ENCODE measurements at places on chromosomes 6 and 20.

- DNase-seq, result no peak
Measured at GRCh38 chr6:157236040-157236725, 87.1 kb downstream of the TMEM242 start.

DNA sequence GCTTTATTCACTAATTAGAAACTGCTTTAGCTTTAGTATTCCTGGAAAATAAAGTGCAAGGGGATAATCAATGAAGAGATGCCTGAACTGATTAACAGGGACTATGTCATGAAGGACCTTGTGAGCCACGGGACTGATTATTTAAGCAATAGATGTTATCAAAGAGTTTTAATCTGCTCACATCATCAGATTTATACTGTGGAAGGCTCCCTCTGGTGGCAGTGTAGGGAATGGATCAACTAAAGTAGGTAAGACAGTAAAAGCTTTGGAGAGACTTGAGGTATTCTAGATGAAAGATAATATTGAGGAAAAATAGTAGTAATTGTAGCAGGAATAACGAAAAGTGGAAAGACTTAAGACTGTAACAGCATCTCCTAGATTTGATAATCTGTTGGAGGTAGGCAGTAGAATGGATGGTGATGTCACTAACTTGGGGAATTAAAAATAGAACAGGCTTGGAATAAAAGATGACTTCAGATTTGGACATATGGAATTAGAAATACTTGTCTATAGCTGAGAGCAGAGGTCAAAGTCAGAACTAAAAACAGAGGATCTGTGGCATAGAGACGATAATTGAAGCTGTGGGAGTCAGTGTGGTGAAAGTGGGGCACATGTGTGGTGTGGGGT lies 80.3 kb upstream of the HTR1E start:
- DNase-seq, result peak; percentile 31

- DNase-seq, result no peak
Measured at GRCh38 chr6:157834549-157834948, 11.5 kb downstream of the SNX9 start.

GRCh38 chr6:142842418-142843261 lies 102.3 kb downstream of the HIVEP2 start:
- no peak for DNase-seq

DNA sequence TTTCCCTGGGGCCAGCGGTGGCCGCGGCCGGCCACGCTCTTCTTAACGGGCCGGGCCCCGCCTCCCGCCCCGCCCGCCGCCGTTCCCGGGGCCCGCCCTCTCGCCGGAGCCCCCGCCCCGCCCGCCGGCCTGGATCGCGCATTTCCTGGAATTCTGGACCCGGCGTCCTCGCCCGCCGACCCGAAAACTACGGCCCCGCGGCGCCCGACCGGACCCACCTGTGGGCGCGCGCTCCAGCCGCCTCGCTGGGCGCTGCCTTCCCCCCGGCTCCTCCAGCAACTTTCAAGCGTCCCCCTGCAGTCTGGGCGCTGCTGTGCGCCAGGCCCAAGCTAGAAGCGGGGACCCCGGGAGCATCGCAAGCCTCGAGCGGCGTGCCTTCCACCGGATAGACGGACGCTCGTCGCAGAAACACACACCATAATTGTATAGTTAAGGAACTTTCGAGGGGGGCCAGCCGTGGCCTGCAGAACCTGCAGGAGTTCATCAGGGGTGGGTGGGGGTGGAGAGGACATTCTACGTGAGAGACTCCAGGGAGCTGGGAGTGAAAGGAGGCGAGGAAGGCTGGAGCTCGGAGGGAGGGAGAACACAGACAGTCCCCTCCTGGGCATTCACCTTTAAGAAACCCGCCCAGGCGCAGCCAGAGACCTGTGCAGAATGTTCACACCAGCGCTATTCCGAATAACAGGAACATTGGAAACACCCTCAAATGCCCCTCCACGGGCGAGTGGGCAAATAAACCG lies at the start of gene ADA:
Gene ADA, minus strand, starts transcription at position 16 of the 740 bp plus-strand sequence. CDS start 92 bp downstream, outside the sequence.
- DNase-seq, result peak; percentile 95

DNA sequence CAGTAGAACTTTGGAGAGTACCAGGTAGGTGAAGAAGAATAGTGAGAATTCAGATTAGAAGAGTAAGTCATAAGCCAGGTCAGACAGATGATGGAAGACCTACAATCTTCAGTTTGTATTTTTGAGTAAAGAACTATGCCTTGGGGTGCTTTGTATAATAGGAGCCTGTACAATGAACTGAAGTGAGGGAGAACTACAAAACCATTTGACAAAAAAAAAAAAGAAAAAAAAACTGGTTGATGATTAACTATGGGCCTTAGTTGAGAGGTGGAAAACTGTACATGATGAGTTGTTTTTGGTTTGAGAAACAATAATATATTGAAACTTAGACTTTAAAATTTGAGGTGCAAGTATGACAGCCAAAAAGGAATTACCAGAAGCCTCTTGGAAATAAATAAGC lies 25.7 kb downstream of the VTA1 start:
- no peak for DNase-seq

- DNase-seq, result peak; percentile 37
Measured at GRCh38 chr20:41287327-41287726, 30.2 kb downstream of the ZHX3 start.

All from GM03348 (cell line).